ENCODE measurements at places on chromosomes 7 and 10.

DNA sequence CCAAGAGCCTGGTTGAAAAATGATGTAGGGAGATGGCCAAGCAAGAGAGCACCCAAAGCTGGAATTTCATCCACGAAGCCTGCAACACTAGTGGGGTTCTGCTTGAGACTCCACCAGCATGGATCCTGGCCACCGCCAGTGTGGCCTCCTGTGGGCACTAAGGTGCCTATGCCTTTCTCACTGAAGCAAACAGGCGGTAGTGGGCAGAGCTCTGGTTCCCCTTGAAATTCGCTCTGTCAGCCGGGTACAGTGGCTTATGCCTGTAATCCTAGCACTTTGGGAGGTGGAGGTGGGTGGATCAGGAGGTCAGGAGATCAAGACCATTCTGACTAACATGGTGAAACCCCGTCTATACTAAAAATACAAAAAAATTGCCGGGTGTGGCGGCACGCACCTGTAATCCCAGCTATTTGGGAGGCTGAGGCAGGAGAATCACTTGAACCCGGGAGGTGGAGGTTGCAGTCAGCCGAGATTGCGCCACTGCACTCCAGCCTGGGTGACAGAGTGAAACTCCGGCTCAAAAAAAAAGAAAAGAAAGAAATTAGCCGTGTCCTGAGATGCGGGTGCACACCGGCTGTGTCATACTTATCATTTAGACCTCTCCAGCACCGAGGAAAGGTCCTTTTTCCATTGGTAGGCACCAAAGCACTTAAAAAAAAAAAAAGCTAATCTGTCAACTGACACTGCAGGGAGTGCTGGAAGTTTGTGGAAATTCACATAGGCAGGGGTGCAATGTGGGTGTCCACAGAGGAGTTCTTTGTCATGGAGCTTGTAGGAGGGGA lies 28.3 kb downstream of the CCM2 start:
- DNase-seq: no peak

- no peak for DNase-seq
Observed at GRCh38 chr10:58050575-58050974, 217.1 kb downstream of the IPMK start.

- DNase-seq: no peak
Observed at GRCh38 chr7:64192775-64193174, 14.2 kb upstream of the ZNF735 start.

GRCh38 chr10:15783941-15784636 lies 64.4 kb upstream of the ITGA8 start:
- no peak for DNase-seq

DNA sequence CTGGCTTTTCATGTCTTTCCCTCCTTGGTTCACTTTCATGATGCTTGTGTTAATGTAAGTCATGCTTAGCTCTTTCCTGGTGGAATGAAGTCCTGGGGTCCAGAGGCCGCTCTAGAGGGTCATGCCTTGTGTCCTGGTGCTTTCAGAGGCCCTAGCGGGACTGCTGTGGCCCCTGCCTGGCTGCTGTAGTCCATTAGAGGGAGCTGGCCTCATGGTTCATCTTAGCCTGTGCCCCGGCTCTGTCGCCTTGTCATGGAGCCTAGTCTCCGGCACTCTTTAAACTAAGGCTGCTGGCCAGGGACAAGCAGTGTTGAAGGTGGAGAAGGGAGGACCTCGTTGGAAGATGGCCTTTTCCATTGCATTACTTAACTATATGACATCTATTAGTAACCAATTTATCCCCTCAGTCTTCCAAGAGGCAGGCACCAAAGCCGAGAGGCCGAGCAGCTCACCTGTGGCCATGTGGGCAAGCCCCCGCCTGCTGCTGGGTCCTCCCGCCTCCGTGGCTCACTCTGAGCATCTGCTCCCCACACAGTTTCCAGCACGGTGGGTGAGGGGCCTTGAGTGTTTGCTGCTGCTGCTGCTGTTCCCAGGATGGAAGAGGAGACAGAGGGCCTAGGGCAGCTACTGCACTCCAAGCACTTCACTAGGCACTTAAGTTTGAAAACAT lies 5.0 kb upstream of the NDUFB2 start:
- no peak for DNase-seq

- no peak for DNase-seq
Observed at GRCh38 chr10:73459683-73460314, 26.4 kb upstream of the MSS51 start.

- no peak for DNase-seq
Observed at GRCh38 chr7:2929321-2930201, 85.5 kb upstream of the GNA12 start.

DNA sequence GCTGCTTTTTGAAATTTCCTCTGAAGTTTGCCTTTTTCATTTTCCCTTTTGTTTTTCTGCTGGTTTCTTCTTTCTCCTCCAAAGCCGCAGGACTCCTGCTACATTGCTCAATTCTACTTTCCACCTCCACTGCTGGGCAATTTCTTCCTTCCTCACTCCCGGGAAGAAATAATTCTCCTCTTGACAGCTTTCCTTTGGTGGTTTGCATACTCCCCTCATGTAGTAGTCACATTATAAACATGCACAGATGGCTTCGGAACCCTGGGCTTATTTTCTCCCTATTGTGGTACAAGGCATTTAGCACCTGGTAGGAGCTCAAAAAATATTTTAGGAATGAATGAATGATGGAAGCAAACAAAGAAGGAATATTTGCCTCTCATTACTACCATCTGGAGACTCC lies 977.2 kb downstream of the LRMDA start:
- no peak for DNase-seq

- no peak for DNase-seq
Observed at GRCh38 chr10:52452600-52453493, 138.8 kb downstream of the DKK1 start.

DNA sequence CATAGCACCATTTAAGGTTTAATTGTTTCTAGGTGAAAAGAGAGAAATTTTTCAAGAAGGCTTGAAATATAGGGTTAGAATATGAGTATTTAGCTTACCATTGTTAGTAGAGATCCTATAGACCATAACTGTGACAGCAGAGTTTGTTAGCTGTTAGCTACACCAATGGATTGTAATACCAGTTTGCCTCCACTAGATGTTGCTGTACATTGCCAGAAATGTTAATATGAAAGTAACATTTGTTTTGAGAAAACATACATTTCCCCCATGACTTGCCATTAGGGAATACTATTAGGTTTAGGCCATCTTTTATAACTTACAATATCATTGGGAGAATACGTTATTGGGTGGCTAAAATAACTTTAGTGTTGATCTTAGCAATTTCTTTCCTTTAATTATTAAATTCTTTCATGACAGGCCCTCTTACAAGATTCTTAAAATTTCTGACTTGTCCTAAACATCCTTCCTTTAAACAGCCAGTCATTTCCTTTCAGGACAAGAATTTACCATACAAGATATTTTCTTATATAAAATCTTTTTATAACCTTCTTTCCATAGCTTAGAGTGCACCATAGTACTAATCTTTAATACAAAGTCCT lies 39.5 kb downstream of the ZNF117 start:
- peak; percentile 12 for DNase-seq

- no peak for DNase-seq
Observed at GRCh38 chr10:8238986-8239385, 184.5 kb downstream of the GATA3 start.

DNA sequence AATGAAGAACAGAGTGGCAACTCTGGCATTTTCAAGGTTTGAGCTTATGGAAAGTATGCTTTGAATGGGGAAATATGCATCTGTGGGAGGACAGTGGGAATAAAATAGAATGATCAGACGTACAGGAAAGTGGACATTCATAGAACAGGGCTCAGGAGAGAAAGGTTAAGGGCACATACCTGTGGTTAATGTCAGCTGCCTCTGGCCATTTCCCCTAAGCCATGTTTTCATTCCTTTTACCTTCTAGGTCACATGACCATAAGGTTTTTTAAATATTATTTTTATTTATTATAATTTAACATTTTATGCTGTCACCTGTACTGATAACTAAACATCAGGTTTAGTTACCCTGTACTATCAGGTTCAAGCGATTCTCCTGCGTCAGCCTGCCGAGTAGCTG lies 52.8 kb downstream of the LRRC4 start:
- peak; percentile 33 for DNase-seq

DNA sequence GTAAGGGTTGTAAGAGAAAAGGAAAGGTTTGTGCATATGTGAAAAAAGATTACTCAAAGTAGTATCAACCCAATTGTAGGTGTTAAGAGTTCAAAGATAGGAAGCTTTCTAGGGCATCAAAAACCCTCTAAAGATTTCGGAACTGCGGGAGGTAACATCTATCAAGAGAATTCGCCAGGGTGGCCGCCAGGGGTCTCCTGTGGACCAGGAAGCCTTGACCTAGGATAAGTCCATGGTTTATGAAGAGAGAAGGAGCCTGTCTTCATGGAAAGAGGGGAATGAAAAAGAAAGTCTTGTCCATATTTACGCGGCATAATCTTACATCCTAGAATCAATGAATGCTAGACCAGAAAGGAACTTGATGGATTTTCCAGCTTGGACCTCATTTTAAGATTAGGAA lies 140.7 kb upstream of the CALCR start:
- DNase-seq: no peak

- no peak for DNase-seq
Observed at GRCh38 chr7:117072620-117073118, 119.4 kb downstream of the ST7 start.

- no peak for DNase-seq
Observed at GRCh38 chr10:50653758-50654157, 30.0 kb upstream of the SGMS1 start.

- no peak for DNase-seq
Observed at GRCh38 chr10:85858776-85859515, 507.6 kb downstream of the GRID1 start.

DNA sequence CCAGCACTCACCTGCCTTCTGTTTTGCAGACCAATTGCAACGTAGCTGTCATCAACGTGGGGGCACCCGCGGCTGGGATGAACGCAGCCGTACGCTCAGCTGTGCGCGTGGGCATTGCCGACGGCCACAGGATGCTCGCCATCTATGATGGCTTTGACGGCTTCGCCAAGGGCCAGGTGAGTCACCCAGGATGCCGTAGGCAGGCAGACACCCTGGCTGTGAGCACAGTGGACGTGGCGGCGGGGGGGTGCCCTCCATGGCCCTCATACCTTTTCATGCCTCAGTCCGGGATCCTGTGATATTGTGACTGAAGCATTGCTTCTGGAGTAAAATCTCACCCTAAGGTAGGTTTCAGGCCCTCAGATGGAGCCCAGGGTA lies 46.0 kb downstream of the PFKP start:
- DNase-seq: no peak

DNA sequence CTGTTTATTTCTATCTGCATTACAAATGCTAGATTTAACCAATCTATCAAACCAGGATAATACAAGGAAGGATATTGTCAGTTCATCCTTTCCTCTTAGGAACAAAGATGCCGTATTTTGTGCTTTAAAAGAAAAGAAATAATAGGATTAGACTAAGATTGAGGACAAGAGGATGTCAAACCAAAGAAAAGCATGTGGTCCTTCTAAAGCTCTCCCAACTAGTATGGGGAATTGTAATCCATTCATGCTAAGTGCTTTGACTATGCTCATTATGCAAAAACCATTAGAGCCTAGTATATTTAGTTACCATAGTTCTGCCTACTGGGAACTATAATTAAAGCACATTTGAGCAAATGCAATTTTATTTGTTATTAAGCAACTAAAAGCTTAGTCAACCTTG lies 280.2 kb downstream of the GRM8 start:
- DNase-seq: no peak

DNA sequence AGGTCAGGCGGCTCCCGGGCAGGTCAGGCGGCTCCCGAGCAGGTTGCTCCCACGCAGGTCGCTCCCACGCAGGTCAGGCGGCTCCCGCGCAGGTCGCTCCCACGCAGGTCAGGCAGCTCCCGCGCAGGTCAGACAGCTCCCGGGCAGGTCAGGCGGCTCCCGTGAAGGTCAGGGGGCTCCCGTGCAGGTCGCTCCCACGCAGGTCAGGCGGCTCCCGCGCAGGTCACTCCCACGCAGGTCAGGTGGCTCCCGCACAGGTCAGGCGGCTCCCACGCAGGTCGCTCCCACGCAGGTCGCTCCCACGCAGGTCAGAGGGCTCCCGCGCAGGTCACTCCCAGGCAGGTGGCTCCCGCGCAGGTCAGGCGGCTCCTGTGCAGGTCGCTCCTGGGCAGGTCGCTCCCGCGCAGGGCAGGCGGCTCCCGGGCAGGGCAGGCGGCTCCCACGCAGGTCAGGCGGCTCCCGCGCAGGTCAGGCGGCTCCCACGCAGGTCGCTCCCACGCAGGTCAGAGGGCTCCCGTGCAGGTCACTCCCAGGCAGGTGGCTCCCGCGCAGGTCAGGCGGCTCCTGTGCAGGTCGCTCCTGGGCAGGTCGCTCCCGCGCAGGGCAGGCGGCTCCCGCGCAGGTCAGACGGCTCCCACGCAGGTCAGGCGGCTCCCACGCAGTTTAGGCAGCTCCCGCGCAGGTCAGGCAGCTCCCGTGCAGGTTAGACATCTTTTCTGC lies 30.7 kb downstream of the PTPRN2 start:
- DNase-seq: no peak

DNA sequence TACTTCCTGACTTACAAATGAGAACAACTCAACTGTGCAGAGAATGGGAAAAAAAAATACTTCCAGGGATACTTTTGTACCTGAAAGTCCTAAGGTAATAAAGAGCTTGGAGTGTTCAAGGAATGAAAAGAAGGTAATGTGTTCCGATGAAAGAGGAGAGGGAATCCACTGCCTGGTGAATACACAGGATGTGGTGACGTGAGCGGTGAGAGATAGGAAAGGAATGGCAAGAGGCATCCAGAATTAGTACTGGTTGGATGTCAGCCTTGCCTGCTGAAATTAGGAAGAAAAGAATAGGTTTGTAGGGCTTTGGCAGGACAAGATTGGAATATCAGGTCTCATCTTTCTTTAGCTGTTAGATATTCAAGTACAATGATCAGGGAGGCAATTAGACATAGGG lies 347.7 kb downstream of the POM121L12 start:
- DNase-seq: peak; percentile 63

DNA sequence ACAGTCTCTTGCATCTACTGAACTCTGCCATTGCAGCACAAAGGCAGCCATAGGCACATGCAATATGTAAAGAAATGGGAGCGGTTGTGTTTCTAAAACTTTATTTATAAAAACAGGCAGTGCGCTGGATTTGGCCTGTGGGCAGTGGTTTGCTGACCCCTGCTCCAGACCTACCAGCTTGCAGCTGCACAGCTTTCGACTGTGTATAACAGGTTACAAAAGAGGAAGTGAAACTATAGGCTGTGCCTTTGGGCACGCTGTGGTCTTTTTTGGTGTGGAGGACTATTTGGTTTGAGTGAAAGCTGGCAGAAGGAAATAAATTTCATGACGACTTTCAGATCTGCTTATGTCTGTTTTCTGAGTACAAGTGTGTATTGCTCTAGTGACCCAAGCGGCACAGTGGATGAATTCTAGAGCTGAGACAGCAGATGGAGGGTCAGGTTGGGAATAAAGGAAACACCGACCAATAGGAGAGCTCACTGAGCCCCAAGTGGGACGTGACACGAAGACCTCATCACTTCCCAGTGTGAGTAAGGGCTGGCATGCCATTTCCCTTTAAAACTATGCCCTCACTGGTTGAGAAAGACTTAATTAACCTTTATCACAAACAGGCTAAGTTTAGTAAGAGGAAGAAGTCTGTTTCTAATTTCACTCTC lies 152.7 kb downstream of the ANK3 start:
- no peak for DNase-seq

GRCh38 chr7:44391746-44392617 lies 66.6 kb upstream of the CAMK2B start:
- DNase-seq: no peak

GRCh38 chr7:29275493-29275892 lies 80.9 kb downstream of the CHN2 start:
- no peak for DNase-seq

Measured in NCI-H226 (cell line).